ENCODE measurements at places on chromosomes 3 and 15.

- no peak for DNase-seq
These were observed 7.8 kb downstream of the GLDN start for GRCh38 chr15:51349156-51349844.

DNA sequence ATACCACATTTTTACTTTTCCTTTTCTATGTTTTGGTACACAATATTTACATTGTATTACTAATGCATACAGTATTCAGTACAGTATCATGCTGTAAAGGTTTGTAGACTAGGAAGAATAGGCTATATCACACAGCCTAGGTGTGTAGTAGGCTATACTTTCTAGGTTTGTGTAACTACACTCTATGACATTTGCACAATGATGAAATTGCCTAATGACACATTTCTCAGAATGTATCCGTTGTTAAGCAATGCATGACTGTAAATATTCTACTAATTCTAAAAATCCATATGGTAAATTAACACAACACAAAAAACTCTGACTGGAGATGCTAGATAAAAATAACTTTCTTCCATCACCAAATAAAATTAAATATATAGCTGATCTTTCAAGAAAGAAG is 16.2 kb downstream of the NEDD4 start:
- DNase-seq, result no peak

GRCh38 chr3:194101592-194102432 is 34.1 kb upstream of the HES1 start:
- DNase-seq, result peak; percentile 29

DNA sequence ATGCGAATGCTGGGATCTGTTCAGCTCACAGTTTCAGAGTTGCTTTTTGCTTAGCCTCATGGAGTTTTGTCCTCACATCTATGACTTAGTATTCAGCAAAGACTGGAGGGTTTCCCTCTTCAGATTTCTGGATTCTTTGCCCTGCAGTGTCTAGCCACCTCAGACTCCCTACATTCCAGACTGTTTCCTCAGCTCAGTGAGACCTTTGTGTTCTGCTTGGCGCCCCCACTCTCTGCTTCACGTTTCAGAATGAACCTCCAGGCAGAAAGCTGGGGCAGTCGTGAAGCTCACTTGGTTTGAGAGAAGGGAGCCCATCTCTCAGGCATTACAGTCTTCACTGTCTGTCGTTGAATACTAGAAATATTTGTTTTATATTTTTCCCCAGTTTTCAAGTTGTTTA is 118.1 kb downstream of the CACNA1D start:
- DNase-seq, result no peak

DNA sequence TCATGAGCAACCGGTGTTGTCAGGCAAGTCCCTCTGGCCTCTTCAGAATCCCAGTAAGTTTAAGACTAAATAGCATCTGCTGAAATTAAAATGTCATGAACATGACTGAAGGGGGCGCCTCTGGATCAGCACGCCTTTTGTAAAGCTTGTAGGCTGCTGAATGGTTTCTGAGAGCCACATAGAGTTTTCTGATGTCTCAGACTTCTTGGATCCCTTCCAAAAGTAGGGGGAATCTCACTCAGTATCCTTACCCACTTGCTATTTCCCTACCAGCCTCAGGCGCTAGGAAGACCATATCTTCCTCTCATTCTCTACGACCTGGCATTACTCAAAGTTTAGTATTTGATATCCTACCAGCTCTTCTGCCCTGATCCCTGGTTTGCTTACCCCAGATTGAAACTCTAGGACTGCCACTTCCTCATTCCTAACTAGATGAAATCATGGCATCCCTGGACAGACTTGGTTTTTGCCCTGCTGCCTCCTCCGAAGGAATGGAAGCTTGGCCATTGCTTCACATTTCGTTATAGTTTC is 62.7 kb upstream of the CD47 start:
- DNase-seq, result peak; percentile 71

DNA sequence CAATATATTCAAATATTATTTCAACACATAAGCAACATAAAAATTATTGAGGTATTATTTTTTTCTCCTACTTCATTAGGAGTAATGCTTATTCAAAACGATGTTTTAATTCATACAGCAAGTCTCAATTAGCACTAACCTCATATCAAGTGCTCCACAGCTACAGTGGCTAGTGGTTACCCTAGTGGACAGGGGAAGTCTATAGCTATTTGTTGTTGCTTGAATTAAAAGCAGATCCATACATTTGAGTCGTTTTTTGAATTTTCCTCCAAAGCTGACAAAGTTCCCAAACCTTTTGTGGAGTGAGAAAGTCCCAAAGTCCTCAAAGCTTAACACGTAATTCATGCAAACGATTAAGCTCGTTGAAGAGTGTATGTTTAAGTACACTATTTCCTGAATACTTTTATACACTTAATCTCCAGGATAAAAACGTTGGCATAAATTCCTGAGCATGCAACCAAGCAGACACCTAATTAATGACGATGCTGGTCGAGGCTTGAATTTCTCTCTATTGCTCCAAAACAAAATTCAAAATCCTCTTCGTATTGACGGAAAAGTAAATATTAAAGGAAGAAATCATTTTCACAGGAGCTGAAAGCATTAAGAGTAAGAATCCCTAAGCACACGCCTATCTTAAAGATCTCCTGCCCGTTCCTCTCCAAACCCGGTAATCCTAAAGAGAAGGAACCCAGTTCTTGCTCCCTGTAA is 985 bp downstream of the VPS13C start:
- peak; percentile 46 for DNase-seq

DNA sequence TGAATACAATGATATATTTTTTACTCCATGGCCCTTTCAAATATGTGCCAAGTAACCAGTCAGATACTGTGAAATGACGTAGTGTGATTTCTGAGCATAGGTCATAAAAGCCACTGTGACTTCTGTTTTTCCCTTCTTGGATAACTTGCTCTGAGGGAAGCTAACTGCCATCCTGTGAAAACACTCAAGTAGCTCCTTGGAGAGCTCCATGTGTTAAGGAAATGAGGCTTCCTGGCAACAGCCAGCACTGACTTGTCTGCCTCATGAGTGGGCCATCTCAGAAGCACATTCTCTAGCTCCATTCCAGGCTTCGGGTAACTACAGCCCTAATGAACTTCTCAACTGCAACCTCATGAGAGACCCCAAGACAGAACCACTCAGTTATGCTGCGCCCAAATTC is 9.5 kb upstream of the CCDC80 start:
- no peak for DNase-seq

GRCh38 chr3:129822241-129822640 is 71.3 kb downstream of the TMCC1 start:
- no peak for DNase-seq

DNA sequence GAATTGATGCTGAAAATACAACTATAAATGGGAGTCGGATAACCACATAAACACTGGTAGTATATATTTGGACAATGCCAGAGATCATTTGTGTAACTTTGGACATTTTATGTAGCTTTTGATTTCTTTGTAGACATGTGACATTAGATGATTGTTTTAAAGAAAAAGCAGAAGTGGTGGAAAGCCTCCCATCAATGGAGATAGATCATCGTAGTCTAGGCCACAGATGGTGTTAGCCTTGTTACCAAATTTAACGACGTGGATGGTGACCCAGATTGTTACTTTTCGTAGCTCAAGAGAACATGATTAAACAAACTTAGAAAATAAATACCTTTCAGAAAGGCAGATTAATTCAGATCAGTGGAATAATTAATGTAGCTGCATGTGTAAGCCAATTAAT is 8.8 kb downstream of the CACNA1D start:
- no peak for DNase-seq

DNA sequence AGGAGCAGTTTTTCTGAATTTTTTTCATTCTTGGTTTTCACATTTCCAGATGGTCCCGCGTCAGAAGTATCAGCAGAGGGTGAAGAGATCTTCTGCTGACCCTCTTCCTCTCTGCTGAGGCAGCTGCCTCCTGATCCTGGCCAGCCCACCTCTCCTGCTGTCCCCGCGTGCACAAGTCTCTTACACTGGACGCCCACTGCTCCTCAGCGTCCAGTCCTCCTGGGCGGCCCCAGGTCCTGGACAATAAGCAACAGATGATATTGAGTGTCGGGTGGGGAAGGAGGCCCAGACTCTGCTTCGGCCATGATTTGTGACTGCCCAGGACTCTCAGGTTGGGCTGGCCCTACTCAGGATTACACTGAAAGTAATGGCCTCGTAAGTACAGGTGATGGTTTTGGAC is 50.1 kb downstream of the KLHL25 start:
- no peak for DNase-seq

GRCh38 chr3:57160765-57161538 is 4.2 kb downstream of the IL17RD start:
- no peak for DNase-seq

DNA sequence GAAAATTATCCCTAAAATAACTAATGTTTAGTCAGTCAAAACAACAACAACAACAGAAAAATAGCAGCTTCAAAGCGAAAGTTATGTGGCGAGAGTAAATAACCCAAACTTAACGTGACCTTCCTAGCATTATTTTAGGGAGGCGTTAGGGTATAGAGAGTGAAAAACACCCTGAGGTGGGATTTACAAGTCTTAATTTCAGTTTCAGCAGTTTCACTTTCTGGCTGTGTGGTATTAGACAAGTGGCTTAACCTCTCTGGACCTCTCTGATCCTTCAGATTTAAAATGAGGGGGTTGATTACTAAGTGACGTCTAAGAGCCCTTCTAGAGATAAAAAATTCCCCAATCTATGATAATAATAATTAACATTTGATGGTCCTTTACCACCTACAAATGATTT is 291.2 kb downstream of the ZBTB20 start:
- no peak for DNase-seq

DNA sequence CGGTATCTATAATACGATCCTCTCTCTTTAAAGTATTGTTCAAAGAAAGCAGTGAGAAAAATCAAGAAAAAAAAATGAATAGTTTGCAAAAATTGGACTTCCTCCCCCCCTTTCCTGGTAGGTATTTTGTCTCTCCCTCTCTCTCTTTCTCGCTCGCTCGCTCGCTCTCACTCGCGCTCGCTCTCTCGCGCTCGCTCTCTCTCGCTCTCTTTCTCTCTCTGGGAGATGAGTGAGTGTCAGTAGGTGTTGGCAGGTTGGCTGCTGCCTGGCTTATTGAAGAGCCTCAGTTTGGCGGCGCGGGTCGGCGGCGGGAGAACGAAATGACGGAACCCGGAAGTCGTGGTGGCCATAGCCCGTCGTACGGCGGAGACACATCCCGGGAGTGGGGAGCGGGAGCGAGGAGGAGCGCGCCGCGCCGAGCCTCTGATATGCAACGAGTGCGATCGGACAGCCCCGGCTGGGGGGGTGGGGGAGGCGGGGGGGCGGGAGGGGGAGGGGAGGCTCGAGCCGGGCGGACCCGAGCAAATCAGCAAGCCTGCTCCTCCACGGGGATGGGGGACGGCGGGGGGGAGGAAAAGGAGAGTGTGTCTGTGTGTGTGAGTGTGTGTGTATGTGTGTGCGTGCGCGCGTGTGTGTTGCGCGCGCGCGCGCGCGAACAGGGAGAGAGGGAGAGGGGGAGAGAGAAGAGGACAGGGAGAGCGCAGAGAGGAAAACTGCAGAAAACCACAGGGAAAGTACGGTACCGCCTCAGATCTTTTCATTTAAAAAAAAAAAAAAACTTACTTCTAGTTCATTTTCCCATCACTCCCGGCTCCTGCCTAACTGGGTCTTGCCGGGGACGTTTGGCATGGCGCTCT is at the start of gene MEIS2:
TSS of gene MEIS2 (minus strand) at position 441 of the 857 bp plus-strand sequence. CDS start 1,083 bp downstream, outside the sequence.
- DNase-seq, result peak; percentile 93

- no peak for DNase-seq
These were observed 96.2 kb upstream of the SEMA6D start for GRCh38 chr15:47620960-47621681.

DNA sequence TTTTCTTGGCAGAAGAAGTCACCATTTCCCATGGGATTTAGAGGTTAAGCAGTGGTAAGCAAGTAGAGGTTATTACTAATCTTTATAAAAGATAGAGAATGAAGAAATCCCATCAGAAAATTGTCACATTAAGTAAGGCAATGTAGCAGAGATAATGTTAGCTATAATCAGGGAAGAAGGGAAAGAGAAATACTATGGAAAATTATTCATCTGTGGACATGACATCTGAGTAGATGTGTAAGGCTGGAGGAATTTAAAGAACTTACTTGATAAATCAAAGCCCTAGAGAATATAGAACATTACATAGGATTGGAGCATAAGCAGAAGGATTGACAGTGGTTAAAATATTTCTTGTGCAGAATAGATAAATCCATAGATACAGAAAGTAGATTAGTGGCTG is 553.1 kb upstream of the CBLB start:
- no peak for DNase-seq

All from A549 (cell line).